ENCODE measurements at places on chromosomes 3 and 15. TPM values are rescaled to one million over a fixed set of nuclear protein-coding genes. Genes with fewer than 3 reads are reported as not detected.

DNA sequence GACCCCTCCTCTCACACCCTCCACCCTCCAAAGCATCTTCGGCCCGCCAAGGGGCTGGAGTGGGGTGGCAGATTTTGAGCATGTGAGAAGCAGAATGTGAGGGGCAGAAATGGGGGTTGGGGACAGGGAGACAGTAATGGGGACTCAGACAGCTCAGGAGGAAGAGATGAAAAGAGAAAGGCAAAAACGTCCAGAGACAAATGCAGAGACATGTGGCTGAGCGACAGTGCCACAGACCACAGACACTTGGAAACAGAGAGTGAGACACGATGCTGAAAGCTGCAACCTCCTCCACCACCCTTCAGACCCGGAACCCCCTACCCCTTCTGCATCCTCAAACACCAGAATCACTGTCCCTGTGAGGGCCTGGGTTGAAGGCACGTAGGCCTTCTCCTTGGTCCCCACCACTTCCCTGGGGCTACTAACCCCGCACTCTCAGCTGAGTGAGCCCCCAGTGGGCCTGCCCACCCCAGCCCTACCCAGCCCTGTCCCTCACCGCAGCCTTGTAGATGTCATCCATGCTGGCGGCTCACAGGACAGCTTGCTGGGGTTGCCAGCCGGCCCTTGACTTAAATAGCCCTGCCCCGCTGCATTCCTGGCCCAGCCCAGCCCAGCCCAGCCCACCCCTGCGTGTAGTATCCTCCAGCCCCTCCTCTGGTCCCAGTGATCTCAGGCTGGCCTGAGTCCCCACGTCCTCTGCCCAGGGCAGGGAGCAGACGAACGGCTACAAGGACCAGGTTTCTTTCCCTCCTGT is at the start of gene TNNC1:
Gene TNNC1, minus strand, starts transcription at position 546 of the 754 bp plus-strand sequence. Its CDS starts 26 bp downstream, at position 520.
- no peak for DNase-seq

GRCh38 chr3:112721231-112721630 is 80.3 kb upstream of the CCDC80 start:
- no peak for DNase-seq

DNA sequence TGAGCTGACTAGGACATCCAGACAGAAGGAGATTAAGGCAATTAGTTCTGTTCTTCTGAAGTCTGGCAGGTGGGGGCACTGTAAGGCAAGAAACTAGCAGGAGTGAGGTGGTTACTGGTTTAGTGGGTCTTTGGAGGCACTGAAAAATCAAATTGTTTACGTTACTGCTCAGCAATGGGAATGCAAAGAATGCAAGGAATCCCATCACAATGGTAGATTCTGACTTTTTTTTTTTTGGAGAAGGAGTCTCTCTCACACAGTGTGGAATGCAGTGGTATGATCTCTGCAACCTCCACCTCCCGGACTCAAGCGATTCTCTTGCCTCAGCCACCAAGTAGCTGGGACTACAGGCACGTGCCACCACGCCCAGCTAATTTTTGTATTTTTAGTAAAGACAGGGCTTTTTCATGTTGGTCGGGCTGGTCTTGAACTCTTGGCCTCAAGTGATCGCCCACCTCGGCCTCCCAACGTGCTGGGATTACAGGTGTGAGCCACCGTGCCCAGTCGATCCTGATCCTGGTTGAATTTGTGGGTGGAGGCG is 16.4 kb downstream of the FAM107A start:
- DNase-seq = no peak

DNA sequence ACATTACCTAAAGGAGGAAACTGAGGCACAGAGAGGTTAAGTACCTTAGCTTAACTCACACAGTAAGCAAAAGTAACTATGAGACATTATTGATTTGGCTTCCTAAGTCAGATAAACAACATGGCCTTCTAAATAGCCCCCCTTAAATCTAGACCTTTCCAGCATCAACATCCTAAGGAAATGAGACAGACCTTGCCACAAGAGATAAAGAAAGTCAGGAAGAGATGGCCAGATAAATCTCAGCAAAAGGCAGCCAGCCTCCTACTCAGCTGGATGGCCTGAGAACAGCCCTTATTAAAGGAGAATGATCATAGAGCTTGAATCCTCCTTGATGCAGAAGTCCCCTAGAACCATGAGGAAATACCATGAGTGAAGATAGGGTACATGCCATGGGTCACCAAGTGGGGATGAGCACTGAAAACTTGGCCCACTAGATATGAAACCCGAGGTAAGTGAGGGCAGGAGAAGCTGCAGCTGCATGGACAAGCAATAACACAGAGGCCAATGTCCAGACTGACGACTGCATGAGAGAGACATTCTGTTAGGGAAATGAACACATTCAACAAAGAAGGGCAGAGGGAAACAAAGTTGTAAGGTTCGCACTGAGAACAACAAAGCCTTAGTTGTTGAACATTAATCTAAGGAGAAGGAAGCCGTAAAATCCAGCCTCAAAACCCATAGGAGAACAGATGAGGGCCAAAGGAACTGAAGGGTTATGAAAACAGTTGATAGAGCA is 69.6 kb downstream of the ZIC4 start:
- no peak for DNase-seq

GRCh38 chr3:100802126-100802525 is 92.8 kb downstream of the TFG start:
- no peak for DNase-seq

GRCh38 chr3:106010829-106011228 is 142.0 kb upstream of the CBLB start:
- no peak for DNase-seq

DNA sequence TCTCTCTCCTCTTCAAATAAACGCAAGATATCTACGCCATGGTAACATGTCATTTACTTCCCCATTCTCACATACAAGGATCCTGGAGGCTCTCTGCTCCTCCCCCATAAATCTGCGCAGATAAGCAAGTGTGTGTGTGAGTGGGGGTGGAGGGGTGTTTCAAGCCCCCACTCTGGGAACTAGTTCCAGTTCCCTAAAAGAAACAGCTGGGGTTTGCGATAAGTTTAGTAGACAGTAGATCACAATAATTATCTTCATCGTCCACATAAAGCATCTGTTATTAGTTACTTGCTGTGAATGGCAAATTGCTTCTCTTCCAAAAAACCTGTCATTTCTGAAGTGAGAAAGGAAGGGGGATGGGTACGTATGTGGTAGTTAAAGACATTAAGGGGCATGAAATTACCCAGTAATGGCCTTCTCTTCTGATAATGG is 79.8 kb downstream of the RBPMS2 start:
- DNase-seq = no peak

DNA sequence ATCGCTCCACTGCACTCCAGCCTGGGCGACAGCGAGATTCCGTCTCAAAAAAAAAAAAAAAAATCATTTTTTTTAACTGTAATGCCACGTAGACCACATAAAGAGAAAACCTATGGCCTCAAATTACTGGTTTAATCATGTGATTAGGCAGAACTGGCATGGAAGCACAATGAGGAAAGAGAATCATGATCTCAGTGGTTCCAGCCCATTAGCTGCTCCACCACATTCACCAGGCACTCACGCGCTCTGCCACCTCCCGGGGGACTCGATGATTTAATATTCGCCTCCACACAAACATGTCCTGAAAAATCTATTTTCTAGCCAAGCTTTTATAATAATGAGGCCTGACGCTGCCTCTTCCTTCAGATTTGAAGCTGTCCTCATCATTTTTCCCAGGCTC is 204.7 kb downstream of the TBL1XR1 start:
- DNase-seq = no peak

DNA sequence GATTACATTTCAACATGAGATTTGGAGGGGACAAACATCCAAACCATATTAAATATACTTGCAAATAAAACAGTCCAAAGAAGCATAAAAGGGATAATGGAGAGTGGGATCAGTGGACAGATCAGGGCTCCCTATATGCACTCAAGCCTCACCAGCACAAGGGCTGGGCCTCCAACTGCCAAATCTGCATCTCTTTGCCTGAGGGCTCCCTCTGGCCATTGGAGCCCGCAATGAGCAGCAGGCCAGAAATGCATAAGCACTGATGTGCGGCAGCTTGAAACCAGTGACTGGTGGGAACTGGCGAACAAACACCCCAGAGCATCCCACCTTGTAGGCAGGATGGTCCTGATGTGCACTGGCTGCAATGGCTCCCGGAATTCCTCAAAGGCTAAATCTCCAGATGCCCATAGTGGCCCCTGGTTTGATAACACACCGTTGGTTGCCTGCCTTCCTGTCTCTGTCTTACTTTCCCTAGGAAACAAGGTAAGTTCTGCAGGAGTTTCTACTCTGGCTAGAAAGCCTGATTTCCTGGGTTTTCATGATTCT is 55.9 kb upstream of the POMGNT2 start:
- no peak for DNase-seq

DNA sequence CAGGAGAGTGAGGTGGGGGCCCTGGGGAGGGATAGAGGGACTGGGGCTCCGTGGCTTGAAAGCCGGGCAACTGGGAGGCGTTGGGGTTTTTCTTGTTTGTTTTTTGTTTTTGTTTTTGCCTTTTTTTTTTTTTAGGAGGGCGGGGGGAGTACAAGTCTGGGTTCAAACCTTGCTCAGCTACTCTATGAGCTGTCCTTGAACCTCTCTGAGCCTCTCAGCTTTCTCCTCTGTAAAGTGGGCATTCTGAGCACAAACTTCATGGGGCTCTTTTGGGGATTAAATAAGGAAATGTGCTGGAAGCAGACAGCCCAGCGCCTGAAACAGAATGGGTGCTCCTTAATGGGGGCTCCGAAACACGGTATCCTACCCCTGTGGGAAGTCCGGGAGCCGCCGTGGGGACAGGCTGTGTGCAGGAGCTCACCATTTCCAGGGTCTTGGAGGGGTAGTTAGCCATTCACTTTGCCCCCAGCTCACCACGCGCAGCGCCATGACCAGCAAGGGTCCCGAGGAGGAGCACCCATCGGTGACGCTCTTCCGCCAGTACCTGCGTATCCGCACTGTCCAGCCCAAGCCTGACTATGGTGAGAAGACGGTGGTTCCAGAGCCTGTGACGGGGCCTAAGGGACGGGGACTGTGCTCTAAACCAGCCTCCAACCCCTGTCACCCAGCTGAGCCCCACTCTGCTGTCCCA is 388 bp downstream of the ACY1 start:
- no peak for DNase-seq

GRCh38 chr3:52896613-52897012 is 735 bp downstream of the STIMATE start:
- DNase-seq = no peak

- peak; percentile 27 for DNase-seq
These were observed 34.8 kb upstream of the CD47 start for GRCh38 chr3:108125550-108126071.

DNA sequence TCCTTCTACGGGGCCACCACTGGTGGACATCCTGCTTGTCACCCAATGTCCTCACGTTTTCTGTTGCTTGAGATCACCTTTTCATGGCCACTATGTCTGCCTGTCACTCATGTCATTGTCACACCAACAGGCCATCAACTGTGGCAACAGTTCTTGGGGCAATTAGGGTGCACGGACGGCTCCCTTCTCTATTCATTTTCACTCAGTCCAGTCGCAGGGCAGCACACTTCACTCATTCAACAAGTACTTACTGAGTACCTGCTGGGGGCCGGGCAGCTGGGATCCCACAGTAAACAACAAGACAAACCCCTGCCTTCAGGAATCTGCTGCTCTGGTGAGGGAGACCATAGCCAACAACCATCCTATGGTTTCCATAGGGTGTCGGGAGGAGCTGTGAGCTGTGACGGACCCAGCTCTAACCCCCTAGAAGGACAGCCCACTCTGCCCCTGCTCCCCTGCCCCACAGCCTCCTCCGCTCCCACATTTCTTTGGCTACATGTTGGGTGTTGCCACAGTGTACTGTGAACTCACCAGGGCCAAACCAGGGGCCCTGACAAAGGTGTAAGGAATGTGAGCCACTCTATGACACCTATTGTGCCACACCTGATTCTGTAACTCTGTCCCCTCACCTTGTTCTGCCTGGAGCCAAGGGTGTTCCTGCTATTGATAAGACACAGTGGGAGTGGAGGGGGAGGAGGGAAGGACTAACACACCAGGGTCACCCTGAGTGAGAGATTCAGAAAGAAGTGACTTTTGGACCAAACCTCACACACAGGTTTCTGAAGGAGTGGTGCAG is 1.9 kb downstream of the VILL start:
- DNase-seq = no peak

- DNase-seq = no peak
These were observed 37.8 kb downstream of the CFAP100 start for GRCh38 chr3:126432361-126433104.

DNA sequence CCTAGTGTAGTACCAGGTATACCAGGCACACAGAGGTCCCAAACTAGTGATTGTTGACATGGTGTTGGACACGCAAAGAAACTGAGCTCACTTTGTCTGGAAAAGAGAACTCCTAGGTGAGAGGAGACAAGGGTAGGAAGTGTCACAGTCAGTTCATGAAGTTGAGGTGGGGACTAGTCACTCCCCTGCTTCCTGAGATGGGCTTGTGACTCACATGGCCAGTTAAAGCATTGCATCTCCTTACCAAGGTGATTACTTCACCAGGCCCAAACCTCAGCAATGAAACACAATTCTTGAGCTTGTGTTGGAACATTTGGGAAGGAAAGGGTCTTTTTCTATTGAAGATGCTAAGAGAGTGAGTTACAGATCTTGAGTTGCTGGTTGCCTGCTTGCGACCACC is 49.2 kb upstream of the RAD18 start:
- DNase-seq = no peak

DNA sequence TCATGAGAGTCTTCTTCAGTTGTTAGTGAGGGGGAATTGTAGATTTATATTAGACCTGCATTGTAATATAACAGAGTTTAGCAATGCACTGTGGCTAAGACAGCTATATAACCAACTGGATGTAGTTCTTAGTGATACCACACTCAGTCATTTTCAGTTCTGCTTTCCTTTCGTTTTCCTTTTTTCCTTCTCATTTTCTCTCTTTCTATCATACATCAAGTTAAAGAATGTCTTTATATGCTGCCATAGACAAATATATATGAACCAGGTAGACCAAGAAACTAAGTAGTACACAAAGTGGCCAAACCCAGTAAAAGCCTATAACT is 43.7 kb upstream of the CD47 start:
- DNase-seq = no peak

DNA sequence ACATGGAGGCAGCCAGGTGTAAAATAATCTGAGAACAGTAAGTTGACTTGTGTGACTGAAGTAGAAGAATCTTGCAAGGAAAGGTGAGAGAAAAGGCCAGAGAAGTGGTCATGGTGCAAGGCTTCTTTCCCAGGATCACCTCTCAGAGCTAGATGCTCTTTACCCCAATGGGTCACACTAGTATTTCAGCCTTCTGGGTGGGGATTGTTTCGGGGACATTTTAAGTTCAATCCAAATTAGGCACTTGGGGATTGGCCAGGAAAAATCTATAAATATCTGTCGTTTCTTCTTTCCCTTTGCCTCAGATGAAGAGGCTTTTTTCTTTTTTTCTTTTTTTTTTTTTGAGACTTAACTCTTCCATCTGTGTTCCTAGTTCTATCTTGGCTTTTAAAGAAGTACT is 188.0 kb downstream of the KLHL25 start:
- DNase-seq = no peak

Gene ZNF860
- 1.1 TPM for total RNA-seq

Gene DISP2
- total RNA-seq = 0.31 TPM

Gene GASK1A
- total RNA-seq = not detected

Gene EPHA6
- not detected for total RNA-seq

Gene MEX3B
- 1.5 TPM for total RNA-seq

Gene MESP2
- total RNA-seq = not detected

Gene BCL6
- total RNA-seq = 21.3 TPM
